MG63 (cell line): ENCODE measurements at places on chromosomes 6 and 20. TPM values are rescaled to one million over a fixed set of nuclear protein-coding genes. Genes with fewer than 3 reads are reported as not detected.

MUC21 gene
- not detected in 2 replicates for total RNA-seq

DNA sequence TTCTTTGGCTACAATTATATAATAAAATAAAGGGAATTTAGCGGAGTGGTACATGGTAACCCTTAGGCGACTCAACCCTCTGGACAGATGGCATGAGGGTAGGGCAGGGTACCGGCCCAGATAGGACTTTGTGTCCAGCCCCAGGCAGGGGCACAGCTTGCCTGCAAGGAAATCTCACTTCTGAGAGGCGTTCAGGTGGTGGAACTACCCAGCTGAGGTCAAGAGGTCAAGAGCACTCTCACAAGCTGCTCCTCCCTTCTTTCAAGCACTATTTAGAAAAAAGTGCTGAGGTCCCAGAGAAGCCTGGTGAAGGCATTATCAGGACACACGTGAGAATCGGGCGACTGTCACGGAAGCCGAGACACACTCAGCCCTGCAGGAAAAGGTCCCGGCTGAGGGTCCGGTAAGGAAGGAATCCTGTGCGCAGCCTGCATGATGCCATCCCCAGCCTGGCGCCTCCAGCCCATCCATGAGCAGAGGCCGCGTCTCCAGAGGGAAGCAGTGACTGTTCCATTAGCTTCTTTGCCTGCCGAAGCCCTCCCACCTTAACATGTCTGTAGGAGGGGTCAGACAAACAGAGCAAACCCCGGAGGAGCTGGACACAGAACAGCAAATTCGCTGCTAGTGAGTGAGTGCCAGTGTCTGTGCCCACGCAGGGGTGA is 54.8 kb downstream of the WDR27 start:
- no peak for DNase-seq

DNA sequence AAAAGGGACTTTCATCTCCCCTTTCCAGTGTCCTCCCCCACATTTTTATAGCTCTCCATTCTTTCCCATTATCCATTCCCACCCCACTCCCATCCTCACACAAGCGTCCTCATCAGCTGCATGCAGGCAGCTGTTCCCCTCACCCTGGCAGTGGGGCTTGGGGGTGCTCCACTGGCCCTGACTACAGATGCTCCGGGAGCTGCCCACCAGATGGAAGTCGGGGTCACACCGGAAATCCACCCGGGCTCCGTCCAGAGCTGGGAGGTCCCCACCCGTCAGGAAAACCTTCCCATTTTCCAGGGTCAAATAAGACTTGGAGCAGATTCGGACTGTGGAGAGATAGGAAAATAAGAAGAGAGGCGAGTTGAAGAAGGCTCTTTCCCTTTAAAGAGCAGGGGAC is 2.7 kb downstream of the GABBR1 start:
- DNase-seq: no peak

BMP5 gene
- total RNA-seq: 4.2 and 4.7 TPM in 2 replicates

TMEM217 gene
- 0.17 and 0.36 TPM in 2 replicates for total RNA-seq
